ENCODE measurements at places on chromosomes 5 and 9.

DNA sequence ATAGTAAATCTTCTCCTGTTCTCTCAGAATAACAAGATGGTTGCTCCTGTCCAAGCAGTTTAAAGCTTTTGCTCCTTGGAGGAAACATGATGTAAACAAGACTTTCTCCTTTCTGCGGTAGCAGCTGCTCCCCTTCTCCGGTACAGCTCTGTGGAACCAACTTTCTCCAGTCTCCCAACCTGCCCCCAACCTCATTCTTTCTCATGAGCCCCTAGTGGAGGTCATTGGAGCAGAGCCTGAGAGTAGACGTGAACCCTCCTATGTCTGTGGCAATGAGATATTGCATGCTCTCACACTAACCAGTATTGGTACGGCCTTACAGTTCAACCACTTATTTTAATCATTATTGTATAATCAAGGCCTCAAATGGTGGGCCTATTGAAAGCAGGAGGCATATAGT lies 483.8 kb upstream of the CDH10 start:
- DNase-seq, result no peak

DNA sequence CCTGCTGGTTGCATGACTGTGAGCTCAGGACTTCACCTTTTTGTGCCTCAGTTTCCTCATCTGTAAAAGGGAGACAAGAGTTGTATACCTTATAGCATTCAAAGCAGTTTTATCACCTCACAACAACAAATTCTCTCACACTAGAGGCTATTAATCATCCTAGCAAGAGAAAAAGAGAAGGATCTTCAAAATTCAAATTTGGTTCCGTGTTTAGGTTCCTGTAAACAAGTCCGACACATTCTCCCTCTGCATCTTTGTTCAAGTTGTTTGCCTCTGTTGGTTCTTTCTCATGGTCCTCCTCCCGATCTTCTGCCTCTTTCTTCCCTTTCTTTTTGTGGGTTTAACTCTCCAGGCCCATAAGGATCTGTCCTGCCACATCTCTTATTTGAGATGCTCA lies 218.0 kb downstream of the PIK3R1 start:
- no peak for DNase-seq

GRCh38 chr5:146828385-146828784 lies 50.2 kb downstream of the PPP2R2B start:
- DNase-seq, result no peak

DNA sequence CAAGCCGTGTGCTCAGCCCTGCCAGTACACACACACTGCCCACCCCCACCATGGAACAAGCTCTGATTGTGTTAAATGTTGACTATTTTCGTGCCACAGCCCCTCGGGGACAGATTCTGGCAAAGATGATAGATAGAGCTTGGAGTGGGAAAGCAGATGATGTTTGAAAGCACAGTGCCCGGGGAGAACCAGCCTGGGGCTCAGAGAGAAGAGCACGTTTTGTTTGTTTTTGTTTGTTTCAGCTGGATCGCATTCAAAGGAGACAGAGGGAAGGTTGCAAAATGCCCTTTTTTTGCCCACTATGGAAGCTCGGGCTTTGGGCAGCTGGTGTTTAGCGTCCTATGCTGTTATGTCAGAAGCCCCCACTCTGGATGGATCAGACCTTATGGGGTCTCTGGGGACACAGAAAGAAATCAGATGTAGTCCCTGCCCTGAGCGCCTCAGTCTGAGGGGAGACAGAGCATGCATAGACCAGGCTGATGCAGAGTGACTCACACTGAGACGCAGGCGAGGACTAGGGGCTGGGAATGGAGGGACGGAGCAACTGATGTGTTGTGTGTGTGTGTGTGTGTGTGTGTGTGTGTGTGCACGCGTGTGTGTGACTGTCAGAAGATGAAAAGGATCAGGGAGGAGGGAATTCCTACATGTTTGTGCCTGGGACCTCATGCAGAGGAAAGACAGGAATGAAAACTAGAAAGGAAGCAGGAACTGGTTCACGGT lies 229.7 kb downstream of the MELK start:
- no peak for DNase-seq

- peak; percentile 32 for DNase-seq
These were observed 104.0 kb upstream of the ZNF366 start for GRCh38 chr5:72611118-72611730.

DNA sequence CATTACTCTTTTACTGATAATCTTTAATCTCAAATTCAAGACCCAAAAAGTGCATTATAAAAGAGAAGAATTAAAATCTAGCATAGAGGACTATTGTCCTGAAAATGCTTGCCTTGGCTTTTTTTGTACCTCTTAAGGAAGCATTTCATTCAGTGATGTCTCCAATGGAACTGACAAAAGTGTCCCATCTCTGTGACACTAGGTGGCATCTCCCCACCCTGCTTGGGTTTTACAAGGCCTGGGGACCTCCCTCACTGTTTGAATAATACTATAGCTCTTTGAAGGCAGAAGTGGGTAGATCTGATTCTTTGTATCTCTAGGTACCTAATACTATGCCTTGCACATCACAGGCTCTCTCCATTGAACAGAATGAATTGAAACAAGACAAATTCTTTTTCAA lies 180.6 kb downstream of the EPB41L4A start:
- no peak for DNase-seq

- no peak for DNase-seq
These were observed 4.5 kb downstream of the TSTD2 start for GRCh38 chr9:97628668-97629067.

GRCh38 chr9:84374013-84374412 lies 33.5 kb upstream of the SLC28A3 start:
- no peak for DNase-seq

- DNase-seq, result no peak
These were observed 41.2 kb upstream of the PTGS1 start for GRCh38 chr9:122329597-122329996.

DNA sequence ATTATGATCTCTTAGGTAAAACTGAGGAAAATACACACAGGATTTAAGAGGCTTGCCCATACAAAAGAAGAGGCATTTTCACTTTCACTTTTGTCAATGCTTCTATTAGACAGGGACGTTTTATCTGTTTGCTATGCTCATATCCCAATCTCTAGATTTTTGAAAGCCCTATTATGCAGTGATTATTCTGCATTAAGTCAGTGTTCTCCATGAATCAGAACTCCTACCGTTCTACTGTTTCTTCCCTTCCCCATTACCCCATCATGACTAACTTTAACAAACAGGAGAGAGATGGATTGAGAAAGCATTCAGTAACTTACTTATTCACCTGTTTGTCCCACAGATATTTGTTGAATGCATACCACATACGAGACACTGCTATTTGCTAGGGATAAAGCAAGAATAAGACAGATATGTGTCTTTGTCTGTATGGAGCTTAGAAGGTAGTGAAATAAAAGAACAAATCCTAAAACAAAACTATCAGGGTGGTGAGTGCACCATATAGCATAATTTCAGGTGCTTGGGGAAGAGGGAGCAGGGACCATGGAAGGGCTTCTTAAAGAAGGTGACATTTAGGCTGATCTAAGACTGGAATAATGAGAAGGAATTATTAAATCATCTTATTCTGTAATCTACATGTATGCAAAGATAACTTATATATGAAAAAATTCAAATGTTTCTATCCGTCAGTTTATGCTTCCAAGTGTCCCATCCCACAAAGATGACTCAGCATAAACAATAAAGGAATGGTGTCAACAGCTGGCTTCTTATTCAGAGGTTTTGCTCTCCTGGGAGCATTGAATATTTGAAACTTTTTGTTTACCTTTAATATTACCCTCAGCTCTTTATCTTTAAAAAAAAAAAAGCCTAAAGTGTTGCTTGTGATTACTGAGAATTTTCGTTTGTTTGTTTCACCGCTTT lies 328.1 kb downstream of the HINT1 start:
- DNase-seq, result peak; percentile 7

- DNase-seq, result no peak
These were observed 989.8 kb downstream of the TLE1 start for GRCh38 chr9:80699511-80699998.

DNA sequence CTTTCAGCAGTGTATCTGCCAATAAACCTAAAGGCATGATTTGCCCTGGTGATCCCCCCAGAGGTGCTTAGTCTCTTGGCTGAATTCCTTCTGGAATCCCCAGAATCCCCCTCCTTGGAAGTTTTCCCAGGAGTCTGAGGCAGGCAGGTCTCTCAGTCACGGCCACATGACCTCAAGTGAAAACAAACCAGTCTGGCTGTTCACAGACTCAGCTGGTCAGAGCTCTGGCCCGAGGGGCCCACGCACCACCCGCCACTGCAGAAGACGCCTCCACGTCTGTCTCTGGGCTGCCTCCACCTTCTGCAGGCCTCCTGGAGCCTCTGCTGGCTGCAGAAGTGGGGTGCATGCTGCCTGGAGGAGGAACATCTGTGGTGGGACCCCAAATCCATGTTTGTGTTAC lies 52.5 kb downstream of the HRH2 start:
- DNase-seq, result no peak

GRCh38 chr5:138352071-138352721 lies at the start of gene KDM3B:
Gene KDM3B (plus strand): TSS chr5:138352685. CDS start chr5:138352796, 111 bp downstream.
- peak; percentile 94 for DNase-seq

GRCh38 chr9:114430457-114430856 lies 42.7 kb upstream of the AKNA start:
- DNase-seq, result no peak

DNA sequence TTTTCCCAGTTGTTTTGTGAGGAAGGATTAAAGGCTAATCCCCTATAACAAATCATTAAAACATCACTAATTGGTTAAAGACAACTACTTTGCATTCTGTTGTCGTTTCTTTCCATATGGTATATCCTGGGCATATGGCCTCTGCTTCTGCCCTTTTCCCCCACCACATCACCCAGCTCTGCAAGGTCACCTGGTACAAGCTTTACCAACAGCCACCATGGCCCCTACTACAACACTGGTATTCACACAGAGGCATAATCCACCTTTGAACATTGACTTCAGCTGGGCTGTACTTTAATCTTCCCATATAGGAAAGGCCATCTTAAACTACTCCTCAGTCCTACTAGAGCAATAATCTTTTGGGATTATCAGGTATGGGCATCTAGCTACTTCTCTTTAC lies 866.1 kb downstream of the TLE4 start:
- no peak for DNase-seq

DNA sequence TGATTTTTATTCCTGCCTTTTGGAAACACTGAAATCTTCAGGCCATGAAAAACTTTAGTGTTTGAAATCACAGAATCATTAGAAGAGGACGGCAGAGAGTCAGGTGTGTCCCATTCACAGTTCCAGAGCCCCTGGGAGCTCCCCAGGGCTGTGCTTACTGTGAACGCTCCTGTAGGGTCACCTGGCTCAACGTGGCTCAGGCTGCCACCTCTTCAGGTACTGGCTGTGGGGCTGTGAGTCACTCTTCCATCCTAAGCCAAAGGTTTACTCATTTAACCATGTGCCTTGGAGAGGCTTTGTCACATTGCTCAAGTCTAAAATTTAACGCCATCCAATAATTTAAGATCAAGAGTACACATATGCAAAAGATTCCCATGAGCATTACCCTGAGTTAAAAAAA lies 50.2 kb upstream of the FSTL4 start:
- no peak for DNase-seq

GRCh38 chr5:123868267-123868666 lies 356.3 kb downstream of the CSNK1G3 start:
- DNase-seq, result no peak

- no peak for DNase-seq
These were observed 17.7 kb downstream of the MARVELD2 start for GRCh38 chr5:69432412-69433206.

DNA sequence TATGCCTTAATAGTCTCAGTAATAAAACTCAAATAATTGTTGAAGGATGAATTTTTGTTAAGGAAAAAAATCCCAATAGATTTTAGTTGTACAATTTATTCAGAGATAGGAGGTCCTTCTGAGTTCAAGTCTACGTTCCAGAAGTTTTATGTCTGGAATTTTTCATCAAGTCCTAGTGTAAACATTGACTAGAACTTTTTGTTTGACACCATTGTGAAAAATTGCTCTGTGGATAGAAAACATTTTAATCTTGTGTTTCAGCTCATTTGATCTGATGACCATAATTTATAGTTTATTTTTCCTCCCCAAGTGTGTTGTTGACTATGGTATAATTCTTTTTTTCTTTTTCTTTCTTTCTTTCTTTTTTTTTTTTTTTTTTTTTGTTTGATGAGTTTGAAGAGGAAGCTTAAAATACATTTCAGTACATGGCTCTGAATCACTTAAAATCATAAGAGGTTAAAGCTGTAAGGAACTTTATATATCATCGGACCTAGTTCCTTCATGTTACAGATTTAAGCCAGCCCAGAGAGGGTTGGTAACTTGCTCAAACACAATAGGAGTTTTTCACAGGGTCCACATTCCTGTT lies 20.7 kb downstream of the ITGA1 start:
- no peak for DNase-seq

DNA sequence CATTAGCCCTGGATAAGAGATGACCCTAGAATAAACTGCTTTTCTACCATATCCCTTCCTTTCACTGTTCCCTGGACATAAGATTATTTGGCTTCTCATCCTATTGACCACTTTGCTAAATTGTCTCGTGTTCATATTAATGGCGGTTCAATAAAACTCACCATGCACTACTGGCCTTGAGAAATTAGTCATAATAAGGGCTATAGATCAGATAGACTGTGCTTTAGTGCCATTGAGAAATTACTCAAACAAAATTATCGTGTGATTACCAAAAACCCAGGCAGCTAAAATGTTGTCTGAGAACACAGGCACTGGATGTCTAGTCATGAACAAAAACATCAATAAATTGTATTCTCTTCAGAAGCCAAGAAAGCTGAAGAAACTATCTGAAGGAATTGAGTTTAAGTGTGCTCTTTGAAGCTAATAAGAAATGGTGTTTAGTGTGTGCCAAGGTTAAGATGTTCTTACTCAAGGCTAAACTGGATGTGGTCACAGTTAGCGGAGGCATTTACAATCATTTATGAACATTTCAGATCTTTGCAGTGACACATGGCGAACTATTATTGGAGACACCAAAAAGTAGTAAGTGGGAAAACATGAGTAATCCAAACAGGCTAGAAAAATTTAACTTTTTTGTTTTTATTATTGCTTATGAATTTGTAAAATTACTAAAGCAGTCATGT lies 460.4 kb upstream of the RORB start:
- DNase-seq, result no peak

DNA sequence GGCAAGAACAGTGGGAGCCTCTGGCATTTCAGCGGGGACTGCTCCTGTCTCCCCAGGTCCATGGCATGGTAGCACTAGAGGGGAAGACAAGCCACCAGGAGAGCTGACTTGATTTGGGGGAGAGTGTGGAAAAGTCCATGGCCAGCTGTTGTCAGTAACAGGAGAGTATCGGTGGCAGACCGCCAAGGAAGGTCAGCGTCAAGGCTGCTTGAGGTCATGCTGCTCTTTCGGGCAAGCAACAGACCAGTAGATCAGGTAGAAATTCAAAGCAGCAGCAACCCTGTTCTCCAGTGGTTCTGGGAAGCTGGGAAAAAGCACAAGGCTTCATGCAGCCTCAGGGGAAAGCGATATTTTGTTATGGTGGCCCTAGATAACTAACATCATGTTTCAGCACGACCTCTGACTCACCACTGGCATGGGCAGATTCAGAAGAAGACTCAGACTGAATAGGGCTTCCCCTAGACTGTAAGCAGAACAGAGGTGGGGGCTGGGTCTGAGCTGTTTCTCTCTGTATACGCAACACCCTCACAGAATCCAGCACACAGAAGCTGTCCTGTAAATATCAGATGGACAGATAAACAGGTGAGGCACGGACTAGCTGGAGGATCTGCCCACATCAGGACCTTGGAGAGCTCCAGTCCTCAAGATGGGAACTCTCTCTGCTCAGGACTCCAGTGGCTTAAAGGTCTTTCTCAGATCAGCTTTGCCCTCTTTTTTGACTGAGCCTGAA lies 35.2 kb upstream of the PLEKHG4B start:
- no peak for DNase-seq

GRCh38 chr5:96517295-96517694 lies 84.2 kb upstream of the PCSK1 start:
- no peak for DNase-seq
